ENCODE measurements at places on chromosomes 2 and 18.

GRCh38 chr2:164794016-164794415 lies 47.6 kb downstream of the COBLL1 start:
- DNase-seq, result no peak

- no peak for DNase-seq
Observed at GRCh38 chr18:79851489-79851888, 53.8 kb downstream of the KCNG2 start.

DNA sequence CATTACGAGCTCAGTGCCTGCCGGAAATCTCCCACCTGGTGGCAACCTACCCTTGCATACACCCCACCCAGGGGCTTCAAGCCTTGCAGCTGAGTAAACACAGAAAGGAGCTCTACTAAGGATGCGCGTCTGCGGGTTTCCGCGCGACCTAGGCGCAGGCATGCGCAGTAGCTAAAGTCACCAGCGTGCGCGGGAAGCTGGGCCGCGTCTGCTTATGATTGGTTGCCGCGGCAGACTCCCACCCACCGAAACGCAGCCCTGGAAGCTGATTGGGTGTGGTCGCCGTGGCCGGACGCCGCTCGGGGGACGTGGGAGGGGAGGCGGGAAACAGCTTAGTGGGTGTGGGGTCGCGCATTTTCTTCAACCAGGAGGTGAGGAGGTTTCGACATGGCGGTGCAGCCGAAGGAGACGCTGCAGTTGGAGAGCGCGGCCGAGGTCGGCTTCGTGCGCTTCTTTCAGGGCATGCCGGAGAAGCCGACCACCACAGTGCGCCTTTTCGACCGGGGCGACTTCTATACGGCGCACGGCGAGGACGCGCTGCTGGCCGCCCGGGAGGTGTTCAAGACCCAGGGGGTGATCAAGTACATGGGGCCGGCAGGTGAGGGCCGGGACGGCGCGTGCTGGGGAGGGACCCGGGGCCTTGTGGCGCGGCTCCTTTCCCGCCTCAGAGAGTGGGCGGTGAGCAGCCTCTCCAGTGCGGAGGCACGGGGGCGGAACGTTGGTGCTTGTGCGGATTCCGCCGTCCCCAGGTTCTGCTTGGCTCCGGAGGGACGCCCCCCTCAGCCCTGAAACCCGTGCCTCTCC lies at the start of gene MSH2:
Gene MSH2 (plus strand): TSS at position 352 of the 804 bp plus-strand sequence. CDS start 36 bp downstream, at position 388.
- DNase-seq, result peak; percentile 89

DNA sequence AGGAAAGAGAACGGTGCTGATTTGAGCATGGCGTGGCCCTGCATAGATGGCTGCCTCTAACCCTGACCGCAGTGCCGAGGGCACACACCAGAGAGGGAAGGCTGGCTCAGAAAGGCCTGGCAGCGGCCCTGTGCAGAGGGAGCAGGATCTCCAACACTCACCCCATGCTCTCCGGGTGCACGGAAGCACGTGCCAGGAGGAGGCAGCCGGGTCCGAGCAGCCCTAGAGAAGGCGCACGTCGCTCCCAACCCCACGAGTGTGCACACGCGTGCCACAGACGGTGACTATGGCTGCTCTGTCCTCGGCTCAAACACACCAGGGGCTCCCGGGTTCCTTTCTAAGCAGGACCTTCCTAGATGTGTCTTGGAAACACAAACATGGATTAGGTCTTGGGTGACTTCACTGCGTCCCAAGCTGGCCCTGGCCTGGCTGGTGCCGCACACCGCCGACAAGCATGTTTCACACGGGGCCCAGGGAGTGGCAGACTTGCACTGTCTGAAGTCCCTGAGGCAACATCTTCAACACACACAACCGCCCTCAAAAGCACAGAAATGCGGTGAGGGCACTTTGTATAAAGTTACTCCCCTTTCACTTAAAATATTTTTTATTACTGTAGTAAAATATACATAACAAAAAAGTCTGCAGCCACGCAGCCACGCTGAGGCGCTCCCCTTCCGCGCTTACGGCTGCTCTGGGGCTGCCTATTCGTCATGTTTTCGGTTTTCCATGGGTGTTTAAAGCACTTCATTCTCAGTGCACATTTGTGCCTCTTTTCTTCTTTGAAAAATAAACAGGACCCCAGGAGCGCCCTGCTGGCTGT lies 110.0 kb downstream of the ZNF516 start:
- no peak for DNase-seq

DNA sequence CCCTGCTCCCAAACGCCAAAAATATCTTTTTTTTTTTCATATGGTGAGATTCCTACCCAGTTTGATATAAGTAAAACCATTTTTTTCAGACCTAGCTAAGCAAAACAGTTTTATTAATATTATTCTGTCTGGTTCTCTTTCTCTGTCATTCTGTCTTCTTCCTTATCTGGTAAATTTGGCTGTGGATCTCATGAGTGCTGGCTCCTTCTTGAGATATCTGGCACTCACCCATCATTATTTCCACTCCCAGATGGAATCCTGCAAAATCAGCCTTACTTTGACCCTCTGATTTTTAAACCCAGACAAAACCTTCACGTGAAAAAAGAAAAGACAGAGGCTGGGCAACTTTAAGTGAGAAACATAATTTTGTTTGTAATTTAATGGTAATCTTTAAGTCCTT lies 373.6 kb downstream of the NYAP2 start:
- DNase-seq, result no peak

GRCh38 chr2:58727981-58728656 lies 487.0 kb upstream of the FANCL start:
- no peak for DNase-seq

- DNase-seq, result peak; percentile 66
Observed at GRCh38 chr2:45992021-45992740, 305.0 kb upstream of the EPAS1 start.

- DNase-seq, result no peak
Observed at GRCh38 chr18:48879008-48879431, 71.7 kb downstream of the SMAD7 start.

DNA sequence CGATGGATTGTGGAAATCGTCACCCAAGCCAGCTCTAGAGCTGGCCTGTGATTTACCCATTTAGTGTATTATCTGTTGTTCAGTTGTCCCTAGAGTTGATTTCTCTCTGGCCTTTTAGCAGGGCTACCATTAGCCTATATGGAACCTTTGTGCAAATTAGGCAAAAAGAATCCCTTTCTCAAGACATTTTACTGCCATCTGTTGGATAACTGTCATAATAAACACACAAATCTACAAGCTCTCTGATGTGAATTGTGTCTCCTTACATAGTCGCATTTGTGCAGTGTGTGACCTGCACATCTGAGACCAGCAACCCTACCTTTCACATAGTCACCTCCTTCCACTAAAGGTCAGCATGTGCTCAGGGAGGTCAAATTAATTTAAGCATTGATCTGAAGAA lies 34.0 kb downstream of the LOXHD1 start:
- peak; percentile 15 for DNase-seq

- DNase-seq, result no peak
Observed at GRCh38 chr18:59458575-59458974, 99.5 kb upstream of the LMAN1 start.

GRCh38 chr18:56246916-56247315 lies 391.5 kb downstream of the TXNL1 start:
- DNase-seq, result no peak

- no peak for DNase-seq
Observed at GRCh38 chr2:72261076-72261475, 113.4 kb upstream of the CYP26B1 start.

- no peak for DNase-seq
Observed at GRCh38 chr2:172423160-172423559, 4.2 kb upstream of the ITGA6 start.

- DNase-seq, result peak; percentile 46
Observed at GRCh38 chr2:74860521-74860920, 26.6 kb downstream of the HK2 start.

GRCh38 chr2:203664029-203664755 lies 42.2 kb upstream of the CD28 start:
- no peak for DNase-seq

- DNase-seq, result no peak
Observed at GRCh38 chr2:226767056-226767813, 32.4 kb downstream of the IRS1 start.

- no peak for DNase-seq
Observed at GRCh38 chr2:51158251-51158650, 126.3 kb upstream of the NRXN1 start.

- DNase-seq, result peak; percentile 83
Observed at GRCh38 chr2:226984750-226985582, 149.1 kb downstream of the RHBDD1 start.

GRCh38 chr2:71934595-71935261 lies 212.9 kb downstream of the CYP26B1 start:
- DNase-seq, result no peak

DNA sequence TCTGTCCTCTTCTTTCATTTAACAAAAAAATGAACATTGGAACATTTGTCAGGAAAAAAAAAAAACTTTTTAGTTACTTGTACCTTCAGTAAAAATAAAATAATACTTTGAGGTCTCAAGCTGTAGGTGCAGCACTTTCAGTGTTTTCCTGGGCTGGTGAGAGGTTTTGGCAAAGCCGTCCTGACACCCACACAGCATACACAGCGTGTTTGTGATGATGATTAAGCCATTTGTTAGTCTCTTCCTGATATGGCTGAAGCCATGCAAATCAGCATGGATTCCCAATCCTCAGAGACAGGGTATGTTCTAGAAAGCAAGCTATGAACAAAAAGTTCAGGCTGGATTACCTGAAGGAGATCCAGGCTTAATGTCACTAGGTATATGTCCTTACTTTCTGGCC lies 236.8 kb downstream of the ZNF516 start:
- peak; percentile 19 for DNase-seq

DNA sequence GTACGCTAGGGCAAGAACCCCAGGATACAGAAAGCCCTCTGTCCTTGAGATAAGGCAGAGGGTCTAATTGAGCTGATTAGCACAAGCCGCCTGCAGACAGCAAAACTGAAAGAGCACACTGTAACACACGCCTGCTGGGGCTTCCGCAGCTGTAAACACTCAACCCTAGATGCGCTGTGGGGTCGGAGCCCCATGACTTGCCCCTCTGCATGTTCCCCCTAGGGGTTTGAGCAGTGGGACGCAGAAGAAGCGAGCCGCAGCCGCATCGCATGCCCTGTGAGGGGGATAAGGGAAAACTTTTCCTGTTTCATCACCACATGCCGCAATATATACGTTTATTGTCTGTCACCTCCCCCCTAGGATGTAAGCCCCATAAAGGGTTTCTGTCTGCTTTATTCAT lies 384.6 kb downstream of the PLCL1 start:
- DNase-seq, result no peak

- no peak for DNase-seq
Observed at GRCh38 chr2:111049792-111050640, 70.7 kb upstream of the BCL2L11 start.

- no peak for DNase-seq
Observed at GRCh38 chr2:232418466-232419244, 12.0 kb downstream of the ALPG start.

DNA sequence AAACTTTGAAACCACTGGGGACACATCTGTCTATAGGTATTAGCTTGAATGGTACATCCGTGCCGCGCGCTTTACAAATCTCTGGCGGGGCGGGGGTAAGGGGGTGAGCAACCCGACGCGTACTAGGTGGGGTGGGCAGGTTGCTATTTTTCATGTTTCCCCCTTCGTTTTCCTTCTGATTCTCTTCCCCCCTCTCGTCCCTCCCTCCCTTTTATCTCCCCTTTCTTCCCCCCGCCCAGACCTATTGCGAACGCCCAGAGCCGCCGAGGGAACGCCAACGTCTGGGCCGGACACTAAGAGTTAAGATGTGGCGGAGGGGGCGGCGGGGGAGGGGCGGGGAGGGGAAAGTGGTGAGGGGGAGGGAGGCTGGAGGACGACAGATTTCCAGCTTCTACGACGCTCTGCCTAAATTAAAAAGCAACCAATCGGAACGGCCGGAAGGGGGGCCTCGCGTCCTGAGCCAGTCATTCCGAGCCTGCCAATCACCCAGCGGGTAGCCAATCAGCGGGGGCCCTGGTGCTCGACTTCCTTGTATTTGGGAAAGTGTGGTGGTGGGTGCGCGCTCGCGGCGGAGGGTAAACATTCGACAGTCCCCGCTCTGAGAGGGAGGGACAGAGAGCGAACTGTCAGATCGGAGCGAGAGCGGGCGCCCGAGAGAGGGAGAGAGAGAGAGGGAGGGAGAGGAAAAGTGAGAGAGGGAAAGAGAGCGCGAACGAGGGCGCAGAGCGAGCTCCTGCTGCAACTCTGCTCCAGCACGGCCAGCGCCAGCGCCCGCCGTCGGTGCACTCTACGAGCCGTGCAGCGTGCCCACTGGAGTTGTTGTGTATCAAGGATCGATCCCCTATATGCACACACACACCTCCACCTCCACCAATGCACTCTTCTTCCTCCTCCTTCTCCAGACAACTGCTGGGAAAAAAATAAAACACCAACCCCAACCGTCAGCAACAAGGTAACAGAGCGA lies at the start of gene POU3F3:
Gene POU3F3 (plus strand): TSS at position 582 of the 964 bp plus-strand sequence. CDS start 1,396 bp downstream, outside the sequence.
- DNase-seq, result no peak

DNA sequence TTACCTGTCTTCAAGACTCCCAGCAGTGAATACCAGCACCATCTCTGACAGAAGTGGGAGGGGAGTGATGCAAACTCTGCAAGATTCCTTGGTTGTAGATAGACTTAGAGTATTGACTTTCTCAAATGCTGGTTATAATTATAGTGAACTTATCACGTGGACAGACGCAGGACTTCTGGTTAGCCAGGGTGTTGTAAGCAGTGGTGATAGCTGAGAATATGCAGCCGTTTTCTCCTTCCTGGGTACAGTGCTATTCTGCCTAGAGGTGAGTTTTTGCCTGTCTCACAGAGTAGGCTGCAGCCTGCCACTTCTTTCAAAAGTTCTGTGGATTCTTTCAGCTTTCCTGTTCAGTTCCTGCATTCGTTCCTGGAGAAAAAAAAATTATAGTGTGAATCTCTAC lies 733 bp upstream of the CXCR2 start:
- DNase-seq, result peak; percentile 4

GRCh38 chr18:49013961-49014604 lies 63.3 kb upstream of the SMAD7 start:
- DNase-seq, result no peak

DNA sequence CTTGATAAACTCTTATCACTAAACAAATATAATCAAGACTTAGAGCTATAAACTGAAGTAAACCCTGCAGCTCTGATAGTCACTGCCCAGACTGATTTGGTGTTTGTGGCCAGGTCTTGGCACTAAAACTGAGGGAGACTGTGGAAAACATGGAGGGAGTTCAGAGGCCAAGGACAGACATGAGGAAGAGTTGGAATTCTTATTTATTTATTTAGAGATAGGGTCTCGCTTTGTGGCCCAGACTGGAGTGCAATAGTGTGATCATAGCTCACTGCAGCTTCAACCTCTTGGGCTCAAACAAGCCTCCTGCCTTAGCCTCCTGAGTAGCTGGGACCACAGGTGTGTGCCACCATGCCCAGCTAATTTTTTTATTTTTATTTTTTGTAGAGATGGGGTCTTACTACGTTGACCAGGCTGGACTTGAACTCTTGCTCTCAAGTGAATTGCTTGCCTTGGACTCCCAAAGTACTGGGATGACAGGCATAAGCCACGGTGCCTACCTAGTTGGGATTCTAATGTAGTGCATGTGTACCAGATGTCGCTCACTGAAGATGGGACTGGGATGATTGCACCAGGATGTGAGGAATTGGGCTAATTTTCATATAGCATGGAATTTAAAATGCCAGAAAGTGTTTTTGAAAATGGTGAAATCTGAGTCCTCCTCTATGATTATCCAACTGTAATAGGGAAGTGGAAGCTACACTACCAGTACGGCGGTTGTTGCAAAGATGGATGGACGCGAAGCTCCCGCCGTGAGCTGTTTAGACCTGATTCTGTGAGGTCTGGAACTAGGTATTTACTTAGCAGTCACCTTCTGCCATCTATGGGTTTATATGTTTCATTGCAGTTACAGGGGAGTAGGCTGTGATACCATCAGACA lies 52.7 kb upstream of the CTLA4 start:
- DNase-seq, result peak; percentile 82

- no peak for DNase-seq
Observed at GRCh38 chr2:145273840-145274239, 753.9 kb upstream of the ZEB2 start.

GRCh38 chr2:165757906-165758675 lies 36.0 kb downstream of the GALNT3 start:
- no peak for DNase-seq

All from IMR-90 (cell line).